Activated gamma-delta T cell treated with anti-CD3 and anti-CD28 coated beads, Interleukin-2, amount 50 U/mL, for 16 hours (primary cell): ENCODE measurements at places on chromosomes 1 and 21.

DNA sequence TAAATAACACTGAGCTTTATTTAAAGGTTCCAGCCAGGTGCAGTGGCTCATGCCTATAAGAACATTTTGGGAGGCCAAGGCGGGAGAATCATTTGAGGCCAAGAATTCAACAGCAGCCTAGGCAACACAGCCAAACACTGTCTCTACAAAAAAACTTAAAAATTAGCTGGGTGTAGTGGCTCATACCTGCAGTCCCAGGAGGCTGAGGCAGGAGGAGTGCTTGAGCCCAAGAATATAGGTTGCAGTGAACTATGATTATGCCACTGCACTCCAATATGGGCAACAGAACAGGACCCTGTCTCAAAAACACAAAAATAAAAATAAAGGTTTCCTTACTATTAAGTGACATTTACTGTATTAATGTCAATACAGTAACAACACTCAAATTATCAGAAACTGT lies 2.1 kb downstream of the TAF12 start:
- no peak for DNase-seq

- DNase-seq = no peak
Measured at GRCh38 chr1:155691992-155692528, 3.2 kb downstream of the DAP3 start.

DNA sequence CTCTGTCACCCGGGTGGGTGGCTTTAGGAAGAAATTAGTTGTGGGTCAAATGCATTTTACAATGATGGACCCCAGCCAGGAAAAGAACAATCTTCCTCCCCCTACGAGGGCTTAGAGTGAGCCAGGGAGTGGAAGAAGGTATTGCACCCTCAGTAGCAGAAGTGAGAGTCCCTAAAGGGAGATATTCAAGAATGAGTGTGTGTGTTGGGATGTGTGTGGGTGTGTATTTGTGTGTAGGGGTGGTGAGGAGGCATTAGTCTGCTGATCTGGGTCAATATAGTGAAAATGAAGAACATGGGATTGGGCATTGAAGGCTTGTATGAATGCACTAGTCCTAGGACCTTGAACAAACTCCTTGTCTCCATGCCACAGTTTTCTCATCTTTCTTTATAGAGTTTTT lies 85.2 kb upstream of the RUNX1 start:
- no peak for DNase-seq

DNA sequence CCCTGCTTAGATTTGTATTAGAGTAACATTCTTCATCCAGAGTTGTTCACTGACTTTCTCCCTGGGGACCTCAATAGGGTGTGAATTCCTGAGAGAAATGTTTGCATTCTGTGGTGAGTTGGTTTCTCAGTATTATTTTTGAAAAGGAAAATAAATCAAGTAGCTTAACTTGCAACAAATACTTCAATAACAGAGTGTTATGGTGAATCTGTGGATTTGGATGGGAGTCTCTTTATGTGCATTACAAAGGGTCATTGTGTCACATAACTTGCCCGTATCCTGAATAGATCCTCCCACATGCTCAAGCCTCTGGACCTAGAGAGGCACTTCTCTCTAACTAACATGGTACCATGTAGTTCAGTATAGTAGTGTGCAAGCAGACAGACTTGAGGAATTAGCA lies 68.4 kb upstream of the IPO9 start:
- no peak for DNase-seq

DNA sequence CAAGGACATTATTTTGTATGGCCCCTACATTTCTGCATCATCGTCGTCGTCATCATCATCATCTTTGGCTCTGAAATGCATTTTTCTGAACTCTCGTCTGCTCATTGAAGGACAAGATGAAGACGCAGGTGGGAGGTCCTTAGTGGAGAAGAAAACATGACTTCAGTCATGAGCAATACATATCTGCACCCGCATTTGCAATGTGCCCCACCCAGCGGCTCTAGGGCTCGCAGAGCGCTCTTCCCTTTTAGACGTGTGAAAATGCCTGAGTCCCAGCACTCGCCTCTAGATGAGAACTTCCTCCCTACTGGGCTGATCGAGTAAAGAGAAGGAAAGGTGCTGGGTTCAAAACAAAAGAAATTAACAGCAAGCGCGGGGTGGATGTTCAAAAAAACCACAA lies 10.1 kb downstream of the C1orf174 start:
- DNase-seq = no peak

GRCh38 chr1:154759196-154759595 lies 110.9 kb downstream of the KCNN3 start:
- no peak for DNase-seq

DNA sequence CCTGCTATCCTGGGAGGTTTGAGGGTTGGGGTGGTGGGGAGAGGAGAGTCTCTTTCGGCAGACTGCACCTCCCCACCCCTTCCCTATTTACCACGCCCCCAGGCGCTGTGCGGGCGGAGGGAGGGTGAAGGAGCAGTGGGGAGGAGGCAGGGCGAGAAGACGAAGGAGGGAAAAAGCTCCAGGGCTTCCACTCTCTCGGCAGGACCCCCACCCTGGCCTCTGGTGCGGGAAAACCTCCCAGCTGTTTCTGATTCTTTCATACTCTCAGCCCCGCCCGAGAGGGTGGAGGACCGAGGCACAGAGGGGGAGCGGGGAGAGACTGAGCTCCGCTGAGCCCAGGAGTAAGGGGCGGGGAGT lies 866 bp upstream of the WNT2B start:
- DNase-seq = no peak

DNA sequence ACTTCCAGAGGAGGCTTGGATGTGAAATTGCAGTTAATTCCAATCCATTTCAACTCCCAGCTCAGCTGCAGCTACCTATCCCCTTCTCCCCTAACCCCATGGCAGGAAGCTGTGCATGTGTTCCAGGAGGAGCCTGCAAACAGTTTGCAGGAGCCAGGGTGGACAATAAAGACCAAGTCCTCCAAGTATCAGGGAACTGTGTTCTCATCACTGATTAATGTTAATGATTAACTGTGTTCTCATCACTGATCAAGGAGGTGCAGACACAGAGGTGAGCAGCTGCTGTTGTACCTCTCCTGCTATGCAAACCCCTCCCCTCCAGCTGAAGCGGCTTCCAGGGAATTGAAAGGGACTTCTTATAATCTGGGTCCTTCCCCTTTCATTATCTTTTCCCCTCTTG lies 19.2 kb downstream of the CLDN19 start:
- DNase-seq = no peak
